HS-27A (cell line): ENCODE measurements at places on chromosomes 1 and 21.

GRCh38 chr1:97903626-97904025 lies 17.2 kb downstream of the DPYD start:
- no peak for DNase-seq

GRCh38 chr1:210299501-210299900 lies 29.2 kb upstream of the HHAT start:
- DNase-seq = no peak

GRCh38 chr1:100452641-100453040 lies 85.3 kb upstream of the GPR88 start:
- DNase-seq = no peak

- DNase-seq = no peak
These were observed 21.8 kb downstream of the CYP4B1 start for GRCh38 chr1:46820560-46821060.
